ENCODE measurements at places on chromosomes 2 and 18.
A peak's percentile ranks its signal among the peaks of the same experiment; 100 is the strongest.

GRCh38 chr2:201105759-201106158, 10.2 kb upstream of the CFLAR start:
- DNase-seq = no peak

- no peak for DNase-seq
Measured at GRCh38 chr2:85064927-85065577, 68.1 kb upstream of the TCF7L1 start.

GRCh38 chr18:21612125-21613039, at the start of gene SNRPD1:
Gene SNRPD1, plus strand, starts transcription at chr18:21612314. Its CDS starts 116 bp downstream, at chr18:21612430.
- peak; percentile 81 for DNase-seq

DNA sequence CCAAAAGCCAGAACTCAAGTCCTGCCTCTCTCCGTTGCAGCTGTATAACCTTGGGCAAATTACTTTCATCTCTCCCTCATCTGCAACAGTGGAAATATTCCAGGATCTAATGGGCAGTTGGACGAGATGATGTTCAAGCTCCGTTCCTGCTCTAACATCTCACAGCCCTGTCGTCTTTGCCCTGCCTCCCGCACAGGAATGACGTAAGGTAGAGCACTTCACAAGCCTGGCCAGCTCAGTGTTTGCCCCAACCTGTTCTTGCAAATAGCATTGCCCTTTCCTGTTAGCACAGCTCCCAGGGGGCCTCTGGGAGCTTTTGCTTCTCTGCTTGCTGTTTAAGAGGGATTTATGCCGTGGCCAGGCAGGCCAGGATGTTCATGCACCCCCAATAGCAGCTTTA, 107.9 kb downstream of the KLHL29 start:
- DNase-seq = no peak

GRCh38 chr2:155377266-155377680, 678.8 kb downstream of the KCNJ3 start:
- DNase-seq = no peak

DNA sequence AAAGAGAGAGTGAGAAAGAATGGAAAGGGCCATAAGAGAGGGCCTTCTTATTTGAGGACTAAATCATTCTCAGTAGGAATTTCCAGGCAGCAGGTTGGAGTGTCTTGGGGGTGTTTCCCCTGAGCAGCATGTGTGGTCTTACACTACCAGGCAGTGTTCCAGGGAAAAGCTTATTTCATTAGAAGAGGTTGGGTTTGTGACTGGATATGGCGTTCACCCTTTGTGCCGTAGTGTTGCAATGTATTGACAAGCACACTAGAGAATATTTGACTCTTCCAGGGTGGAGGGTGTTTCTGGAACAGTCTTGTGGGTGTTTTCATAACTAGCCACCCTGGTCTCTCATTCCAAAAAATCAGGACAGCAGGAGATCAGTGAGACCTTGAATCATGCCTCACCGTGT, 105.5 kb downstream of the NRP2 start:
- DNase-seq = no peak

- DNase-seq = no peak
Measured at GRCh38 chr18:55541571-55541970, 46.4 kb downstream of the TCF4 start.

- DNase-seq = no peak
Measured at GRCh38 chr2:23449831-23450331, 64.9 kb downstream of the KLHL29 start.

- DNase-seq = no peak
Measured at GRCh38 chr18:71743634-71744033, 800.5 kb downstream of the CBLN2 start.

GRCh38 chr2:240557808-240558207, at the start of gene ANKMY1:
Gene ANKMY1, minus strand, starts transcription at chr2:240557988. Its CDS starts 653 bp downstream, at chr2:240557335.
- DNase-seq = no peak

DNA sequence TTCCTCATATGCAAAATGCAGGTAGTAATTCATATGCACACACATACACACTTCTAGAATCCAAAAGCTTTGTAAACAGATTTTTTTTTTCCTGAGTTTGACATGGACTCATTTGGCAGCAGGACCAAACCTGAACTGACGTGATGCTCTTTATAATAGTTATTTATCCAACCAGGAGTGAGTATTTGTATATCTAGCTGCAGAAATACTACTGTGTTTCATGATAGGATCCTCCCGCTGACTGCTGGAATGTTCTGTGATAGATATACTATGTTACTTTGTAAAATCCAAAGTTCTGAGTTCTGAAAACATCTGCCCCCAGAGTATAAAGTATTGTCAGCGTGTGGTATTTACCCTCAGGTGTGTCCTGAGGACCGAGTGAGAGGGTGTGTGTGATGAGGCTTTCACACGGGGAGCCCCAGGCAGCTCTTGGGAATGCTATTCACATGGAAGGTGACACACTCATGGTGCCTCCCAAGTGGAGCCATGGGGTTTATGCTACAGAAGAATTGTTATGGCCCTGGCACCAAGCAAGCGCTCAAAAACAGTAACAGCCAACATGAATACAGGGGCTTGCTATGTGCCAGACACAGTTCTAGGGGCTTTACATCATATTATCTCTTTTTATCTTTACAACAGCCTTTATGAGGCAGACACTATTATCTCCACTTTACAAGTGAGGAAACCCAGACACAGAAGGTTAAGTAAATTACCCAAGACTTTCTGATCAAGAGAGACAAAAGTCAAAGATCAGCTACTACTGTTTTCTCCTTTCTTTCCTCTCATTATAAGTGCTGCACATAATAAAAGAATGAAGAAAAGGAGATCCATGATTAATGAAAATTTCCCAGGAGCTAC, 16.7 kb upstream of the TXNDC2 start:
- no peak for DNase-seq

DNA sequence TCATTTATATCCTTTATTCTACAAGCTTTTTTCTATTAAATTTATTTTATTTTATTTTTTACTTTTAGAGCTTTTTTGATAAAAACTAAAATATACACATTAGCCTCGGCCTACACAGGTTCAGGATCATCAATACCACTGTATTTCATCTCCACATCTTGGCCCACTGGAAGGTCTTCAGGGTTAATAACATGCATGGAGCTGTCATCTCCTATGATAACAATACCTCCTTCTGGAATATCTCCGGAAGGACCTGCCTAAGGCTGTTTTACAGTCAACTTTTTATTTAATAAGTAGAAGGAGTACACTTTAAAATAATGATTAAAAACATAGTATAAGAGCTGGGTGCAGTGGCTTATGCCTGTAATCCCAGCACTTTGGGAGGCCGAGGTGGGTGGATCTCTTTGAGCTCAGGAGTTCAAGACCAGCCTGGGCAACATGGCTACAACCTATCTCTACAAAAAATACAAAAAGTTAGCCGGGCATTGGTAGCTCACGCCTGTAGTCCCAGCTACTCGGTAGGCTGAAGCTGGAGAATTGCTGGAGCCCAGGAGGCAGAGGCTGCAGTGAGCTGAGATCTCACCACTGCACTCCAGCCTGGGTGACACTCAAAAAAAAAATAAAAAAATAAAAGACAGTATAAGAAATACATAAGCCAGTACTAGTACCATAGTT, 15.7 kb upstream of the DGUOK start:
- no peak for DNase-seq

GRCh38 chr2:170736628-170737027, 21.5 kb downstream of the SP5 start:
- DNase-seq = no peak

GRCh38 chr18:60248336-60249330, 123.9 kb downstream of the MC4R start:
- no peak for DNase-seq

GRCh38 chr2:224359569-224359968, 42.3 kb downstream of the FAM124B start:
- DNase-seq = no peak

DNA sequence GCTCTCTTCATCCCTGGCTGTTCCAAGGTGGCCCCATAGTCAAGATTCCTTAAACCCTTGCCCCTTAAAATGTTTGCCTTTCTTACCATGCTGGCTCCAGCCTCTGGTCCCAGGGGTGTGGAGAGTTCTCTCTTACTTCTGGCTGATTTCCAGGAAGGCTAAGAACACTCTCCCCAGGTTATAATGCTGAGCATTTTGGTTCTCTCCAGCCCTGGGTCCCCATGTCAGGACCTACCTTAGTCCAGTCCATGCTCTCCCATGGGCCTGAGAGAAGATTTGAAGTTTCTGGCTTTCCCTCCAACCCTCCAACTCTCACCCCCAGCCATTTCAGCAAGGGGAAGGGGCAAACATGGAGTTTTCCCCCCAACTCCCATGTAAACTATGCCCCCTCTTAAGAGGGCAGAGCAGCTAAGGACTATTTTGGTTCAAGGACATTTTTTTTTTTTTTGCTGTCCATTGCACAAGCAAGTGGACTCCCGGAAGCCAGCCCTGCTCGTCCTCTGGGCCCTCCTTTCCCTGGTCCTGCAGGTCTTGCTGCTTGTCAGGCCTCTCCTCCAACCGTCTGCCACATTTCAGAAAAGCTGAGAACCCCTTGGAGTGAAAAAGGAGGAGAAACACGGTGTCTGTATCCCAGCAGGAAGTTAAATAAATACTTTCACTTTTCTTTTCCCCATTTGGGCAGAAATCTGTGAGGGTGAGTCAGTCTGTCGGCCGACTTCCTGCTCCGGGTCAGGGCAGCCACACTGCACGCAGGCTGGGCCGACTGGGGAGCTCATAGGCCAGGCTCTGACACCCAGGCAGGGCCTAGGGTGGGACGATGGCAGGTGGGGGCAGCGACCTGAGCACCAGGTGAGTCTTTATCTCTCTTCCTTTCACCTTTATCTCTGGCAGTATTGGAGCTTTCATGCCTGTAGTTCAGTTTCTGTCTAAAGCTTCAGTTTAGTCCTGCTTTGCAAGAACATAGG, at the start of gene SP140L:
TSS of gene SP140L (plus strand) at position 741 of the 965 bp plus-strand sequence. CDS start at position 818, 77 bp downstream.
- DNase-seq = peak; percentile 63

DNA sequence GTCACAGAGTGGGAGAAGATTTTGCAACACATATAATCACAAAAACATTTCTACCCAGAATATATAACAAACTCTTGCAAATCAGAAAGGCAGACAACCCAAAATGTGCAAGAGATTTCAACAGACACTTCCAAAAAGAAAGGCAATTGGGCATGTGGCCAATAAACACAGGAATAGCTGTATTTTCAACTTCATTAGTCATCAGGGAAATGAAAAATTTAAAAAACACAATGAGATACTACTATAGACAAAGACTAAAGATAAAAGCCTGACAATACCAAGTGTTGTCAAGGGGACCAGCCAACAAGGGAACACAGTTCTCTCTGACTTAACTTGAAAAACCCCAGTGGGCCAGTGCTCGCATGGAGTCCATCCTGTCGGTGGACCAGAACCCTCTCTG, 40.5 kb downstream of the MTHFD2 start:
- no peak for DNase-seq

DNA sequence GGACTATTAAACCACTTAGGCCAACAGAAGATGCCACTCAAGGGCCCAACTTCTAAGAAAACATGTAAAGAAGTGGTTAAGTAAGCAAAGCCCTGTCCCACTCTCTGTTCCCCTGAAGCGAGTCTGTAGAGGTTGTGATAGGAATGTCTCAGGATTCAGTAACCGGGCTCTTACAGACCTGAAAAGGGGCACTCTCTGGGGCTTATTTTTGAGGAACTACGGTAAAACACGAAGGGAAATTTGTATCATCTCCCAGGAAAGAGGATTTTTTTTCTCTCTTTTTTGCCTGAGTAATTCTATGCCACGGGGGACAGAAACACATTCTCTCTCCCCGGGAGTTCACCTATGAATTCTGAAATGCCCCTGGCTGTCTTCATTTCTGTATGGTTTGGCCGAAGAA, 77.4 kb downstream of the VIT start:
- no peak for DNase-seq

DNA sequence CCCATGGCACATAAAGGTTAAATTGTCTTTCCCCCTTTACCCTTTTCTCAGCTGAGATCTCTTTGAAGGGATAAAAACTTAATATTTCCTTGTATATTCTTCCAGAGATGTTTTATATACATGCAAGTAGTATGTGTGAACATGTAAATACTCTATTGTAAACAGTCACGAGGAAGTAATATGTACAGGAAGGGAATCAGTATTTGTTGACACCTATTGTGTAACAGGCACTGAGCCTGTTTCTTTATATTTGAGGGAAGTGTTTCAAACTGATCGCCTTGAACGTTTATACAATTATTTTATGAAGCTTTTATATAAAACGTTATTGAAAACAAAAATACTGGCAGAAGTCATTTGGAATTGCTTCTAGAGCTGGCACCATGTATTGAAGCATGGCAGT, 13.2 kb downstream of the RALBP1 start:
- DNase-seq = no peak

DNA sequence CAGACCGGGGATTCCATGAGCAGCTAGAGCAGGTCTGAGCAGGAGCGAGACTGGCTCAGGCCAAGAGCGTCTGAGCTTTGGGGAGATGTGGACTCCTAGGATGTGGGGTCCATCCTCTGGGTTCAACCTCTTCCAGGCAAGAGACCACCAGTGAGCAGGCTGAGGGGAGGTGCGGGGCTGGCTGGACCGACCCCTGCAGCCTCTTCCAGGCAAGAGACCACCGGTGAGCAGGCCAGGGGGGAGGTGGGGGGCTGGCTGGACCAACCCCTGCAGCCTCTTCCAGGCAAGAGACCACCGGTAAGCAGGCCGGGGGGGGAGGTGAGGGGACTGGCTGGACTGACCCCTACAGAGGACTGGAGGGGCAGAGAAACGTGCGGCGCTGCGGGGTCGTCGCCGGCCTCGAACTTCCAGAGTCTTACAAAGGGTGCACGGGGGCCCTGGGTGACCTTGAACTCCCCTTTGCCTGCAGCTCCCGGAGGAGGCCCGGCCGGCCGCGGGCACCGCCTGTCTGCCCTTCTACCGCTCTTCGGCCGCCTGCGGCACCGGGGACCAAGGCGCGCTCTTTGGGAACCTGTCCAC, 63.4 kb downstream of the TPO start:
- DNase-seq = no peak

- no peak for DNase-seq
Measured at GRCh38 chr18:9095297-9096006, 7.0 kb upstream of the NDUFV2 start.

DNA sequence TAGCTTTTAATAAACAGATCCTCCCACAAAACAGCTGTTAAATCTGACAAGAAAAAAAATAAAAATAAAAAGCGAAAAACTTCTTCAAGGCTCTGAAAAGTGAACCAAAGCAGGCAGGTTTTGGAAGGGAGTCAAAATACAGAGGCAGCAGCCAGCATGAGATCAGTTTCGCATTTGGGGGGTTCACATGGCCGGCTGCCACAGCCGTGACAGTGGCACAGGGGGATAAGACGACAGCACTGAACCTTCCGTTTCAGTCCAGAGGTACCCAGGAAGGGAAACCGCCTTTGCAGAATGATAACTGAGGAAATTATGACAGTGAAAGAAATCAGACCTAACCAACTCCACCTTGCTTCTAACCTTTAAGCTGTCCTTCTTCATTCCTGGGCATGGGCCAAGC, 196.7 kb upstream of the PID1 start:
- DNase-seq = no peak

DNA sequence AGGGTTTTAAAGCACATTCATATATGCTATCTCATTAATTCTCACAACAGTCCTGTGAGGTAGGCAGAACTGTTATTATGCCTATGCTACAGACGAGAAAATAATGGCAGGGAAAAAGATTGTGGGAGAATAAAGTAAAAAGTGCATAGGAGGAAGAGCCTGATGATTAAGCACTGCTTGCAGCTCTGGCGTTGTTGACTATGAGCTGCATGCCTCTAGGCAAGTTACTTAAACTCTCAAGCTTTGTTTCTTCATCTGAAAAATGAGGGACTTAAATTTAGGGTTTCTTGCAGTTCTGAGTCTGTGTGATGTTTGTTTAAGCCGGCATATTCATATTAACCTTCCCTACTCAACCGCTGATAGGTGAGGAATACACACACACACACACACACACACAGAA, 51.6 kb upstream of the RAPH1 start:
- DNase-seq = no peak
